ENCODE measurements at places on chromosomes 4 and X.
A peak's percentile ranks its signal among the peaks of the same experiment; 100 is the strongest.

DNA sequence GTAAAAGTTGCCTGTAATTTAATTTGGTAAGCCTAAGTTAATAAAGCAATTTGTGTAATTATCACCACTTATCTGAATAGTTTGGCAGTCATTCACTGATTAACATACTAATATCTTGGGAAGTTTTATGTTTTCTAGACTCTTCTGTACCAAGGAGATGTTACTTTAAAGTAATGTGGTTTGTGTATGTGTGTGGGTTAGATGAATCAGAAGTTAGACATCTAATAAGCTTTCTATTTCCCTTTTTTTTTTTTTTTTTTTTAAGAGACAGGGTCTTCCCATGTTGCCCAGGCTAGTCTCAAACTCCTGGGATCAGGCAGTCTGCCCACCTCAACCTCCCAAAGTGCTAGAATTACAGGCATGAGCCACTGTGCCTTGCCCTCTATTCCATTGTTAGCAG, 5.3 kb downstream of the SLAIN2 start:
- no peak for DNase-seq

- DNase-seq = no peak
Observed at GRCh38 chrX:130715299-130715698, 187.7 kb downstream of the ENOX2 start.

GRCh38 chrX:18885328-18886004, 98.4 kb downstream of the PHKA2 start:
- DNase-seq = no peak

DNA sequence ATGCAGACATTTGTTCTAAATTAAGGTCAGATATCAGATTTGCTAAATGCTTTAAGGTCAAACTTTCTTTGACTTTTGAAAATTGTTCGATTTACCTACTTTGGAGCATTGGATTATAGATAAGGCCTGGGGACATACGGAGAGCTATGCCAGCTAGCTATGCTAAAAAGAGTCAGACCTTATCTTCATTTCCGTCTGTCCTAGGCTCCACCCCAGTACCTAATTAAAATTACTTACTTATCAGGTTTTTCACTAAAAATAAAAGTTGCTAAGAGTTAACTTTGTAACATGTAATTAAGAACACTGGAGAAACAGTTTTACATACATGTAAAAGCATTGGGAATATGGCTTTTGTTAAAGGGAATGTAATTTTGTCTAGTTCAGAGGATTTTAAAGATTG, 7.1 kb upstream of the TMEM35A start:
- DNase-seq = no peak

- DNase-seq = no peak
Observed at GRCh38 chrX:72685018-72685417, 29.1 kb downstream of the PHKA1 start.

GRCh38 chr4:44928785-44929184, 202.4 kb upstream of the GNPDA2 start:
- no peak for DNase-seq

DNA sequence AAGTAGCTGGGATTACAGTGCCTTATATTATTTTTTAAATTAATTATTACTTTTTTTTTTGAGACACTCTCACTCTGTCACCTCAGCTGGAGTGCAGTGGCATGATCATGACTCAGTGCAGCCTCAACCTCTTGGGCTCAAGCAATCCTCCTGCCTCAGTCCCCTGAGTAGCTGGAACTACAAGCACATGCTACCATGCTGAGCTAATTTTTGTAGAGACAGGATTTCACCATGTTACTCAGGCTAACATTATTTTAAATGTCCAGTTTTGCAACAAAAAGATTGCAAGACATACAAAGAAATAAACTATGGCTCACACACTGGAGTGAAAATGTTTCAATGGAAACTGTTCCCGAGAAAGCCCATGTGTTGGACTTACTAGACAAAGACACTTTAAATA, 59.2 kb downstream of the MND1 start:
- no peak for DNase-seq

DNA sequence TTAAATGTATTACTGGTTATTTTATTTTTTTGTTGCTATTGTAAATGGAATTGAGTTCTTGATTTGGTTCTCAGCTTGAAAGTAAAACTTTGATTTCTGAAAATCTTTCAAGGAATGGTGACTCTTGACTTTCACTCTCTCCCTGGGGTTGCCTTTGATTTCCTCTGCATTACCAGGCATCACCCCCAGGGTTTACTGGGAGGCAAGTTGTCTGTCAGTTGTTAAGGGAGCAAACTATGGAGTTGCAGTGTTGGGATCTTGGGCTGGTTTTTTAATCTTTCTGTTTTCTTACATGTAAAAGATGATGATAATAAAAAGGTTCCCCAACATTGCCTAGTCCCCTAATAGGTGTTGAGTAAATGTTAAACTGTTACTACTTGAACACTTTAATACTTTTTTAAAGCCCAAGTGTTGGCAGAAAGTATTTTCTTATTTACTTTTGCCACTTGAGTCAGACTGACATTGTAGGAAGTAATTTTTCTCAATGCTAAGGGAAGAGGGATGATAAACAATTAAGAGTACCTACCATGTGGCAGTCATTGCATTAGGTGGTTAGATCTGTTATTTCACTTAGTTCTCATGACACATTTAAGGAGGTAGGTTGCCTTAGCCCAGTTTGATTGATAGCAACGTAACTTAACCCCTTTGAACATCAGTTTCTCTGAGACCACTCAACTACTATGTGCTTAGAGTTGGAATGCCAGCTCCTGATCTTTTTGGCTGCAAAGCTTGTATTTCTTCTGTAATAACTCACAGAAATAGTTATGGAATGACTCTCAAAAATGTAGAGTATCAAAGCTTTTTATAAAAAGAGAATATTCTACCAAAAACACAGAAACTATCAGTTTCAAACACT, 67.1 kb downstream of the DCLK2 start:
- DNase-seq = no peak

DNA sequence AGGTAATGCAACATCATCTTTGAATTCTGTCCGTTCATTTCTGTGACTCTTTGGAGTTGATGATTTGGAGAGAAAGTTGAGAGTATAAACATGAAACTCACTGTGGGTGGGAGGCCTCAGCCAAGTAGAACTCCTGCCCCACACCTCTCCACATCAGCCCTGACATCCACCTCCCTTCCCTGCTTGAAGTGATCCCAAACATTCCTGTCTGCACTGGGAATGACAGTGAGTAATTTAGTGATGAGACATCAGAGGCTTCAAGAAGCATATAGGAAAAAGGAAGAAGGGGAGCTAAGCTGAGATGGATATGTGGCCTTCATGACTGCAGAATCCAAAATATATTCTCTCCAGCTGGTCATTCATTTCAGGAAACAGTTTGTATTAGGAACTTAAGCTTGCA, 151.8 kb downstream of the SPATA18 start:
- DNase-seq = no peak

DNA sequence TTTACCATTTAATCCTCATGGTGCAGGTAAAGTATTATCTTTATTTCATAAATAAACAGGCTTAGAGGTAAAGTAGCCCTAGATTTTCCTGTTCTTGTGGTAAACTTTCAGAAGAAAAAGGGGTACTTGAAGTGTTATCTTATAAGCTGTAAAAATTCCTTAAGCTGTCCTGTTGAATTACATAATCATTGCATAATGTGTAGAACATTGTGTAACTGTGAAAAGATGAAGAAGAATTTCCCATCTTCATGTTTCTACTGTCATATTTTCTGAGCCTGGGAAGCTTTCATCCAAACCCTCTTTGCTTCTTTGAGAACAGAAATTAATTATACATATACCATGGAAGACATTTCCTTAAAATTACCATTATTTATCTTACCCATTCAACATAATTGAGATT, 90.5 kb downstream of the ELOVL6 start:
- peak; percentile 37 for DNase-seq

DNA sequence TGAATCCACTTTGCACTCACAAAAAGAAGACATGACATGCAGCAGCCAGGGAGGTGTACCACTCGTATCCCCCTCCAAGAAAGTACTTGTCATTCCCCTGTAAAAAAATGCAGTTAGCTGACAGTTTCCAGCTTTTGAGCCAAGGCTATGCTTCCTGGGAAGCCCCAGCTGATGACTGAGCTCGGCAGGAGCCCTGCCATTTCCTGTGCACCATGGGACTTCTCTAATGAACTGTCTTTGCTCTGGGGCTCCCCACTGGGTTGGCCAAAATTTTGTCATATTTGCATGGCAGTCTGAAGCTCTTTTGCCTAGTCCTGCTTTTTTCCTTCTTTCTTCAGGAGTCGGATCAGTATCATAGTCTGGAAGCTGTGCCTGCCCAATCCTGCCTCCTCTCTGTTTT, 104.5 kb upstream of the MAOA start:
- DNase-seq = no peak

DNA sequence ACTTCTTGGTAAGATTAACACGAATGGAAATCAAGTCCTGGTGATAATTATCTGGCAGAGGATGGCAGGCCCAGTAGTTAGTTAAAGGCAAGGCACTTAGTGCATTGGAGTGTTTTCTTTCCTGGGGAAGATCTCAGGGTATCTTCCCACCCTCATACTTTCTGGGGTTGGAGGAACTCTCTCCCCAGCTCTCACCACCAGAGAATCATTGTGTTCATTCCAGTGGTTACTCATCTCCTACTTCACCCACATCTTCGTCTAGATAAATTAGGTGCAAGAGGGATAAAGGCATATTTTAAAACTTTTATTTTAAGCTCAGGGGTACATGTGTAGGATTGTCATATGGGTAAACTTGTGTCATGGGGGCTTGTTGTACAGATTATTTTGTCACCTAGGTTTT, 67.5 kb upstream of the SH3RF1 start:
- no peak for DNase-seq

DNA sequence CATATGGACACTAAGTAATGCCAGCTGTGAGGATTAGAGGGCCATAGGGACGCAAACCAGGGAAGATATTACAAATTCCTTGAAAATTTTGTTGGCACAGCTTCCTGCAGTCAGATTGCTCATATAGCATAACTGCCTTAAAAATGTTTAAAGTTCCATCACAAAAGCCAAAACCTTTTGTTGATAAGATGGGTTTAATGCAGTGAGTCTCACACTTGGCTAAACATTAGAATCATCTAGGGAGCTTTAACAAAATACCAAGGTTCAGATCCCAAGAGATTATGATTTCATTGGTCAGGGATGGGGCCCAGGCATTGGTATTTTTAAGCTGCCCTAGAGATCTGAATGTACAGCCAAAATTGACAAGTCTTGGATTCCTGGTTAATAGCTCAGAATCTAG, 376.5 kb upstream of the MAD2L1 start:
- no peak for DNase-seq

DNA sequence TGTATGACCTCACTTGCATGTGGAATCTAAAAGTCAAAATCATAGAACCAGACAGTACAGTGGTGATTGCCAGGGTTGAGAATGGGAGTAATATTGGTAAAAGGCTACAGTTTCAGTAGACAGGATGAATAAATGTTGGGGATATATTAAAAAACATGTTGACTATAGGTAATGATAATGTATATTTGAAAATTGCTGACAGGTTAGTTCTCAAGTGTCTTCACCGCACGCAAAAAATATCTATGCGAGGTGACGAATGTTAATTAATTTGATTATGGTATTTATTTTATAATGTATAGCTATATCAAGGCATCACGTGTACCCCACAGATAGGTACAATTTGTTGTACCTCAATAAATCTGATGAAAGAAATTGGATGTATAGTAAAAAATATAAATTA, 909.6 kb upstream of the NDST4 start:
- DNase-seq = no peak

GRCh38 chrX:34810364-34810763, 132.2 kb upstream of the FAM47B start:
- DNase-seq = no peak

- no peak for DNase-seq
Observed at GRCh38 chr4:151712777-151713176, 48.0 kb downstream of the GATB start.

GRCh38 chr4:10577018-10577417, 107.5 kb downstream of the CLNK start:
- DNase-seq = no peak

- DNase-seq = peak; percentile 7
Observed at GRCh38 chrX:42491137-42491907, 286.6 kb downstream of the PPP1R2C start.

- no peak for DNase-seq
Observed at GRCh38 chr4:165767671-165768070, 105.4 kb upstream of the TLL1 start.

DNA sequence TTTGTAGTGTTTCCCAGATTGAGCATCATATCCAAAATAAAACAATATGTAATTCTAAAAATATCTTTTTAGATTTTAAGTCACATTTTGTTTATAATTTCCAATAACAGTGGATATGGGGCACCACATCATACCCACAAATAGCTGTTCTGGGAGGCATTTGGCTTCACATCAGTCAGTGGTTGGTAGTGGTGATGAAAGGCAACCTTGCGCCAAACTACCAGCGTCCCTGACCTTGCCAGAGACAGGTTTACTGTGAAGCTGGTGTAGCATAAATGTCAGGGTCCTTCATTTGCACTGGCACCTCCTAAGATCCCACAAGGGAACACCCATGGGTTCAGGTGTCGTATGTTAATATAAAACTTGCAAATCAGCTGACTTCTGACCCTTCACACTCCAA, 222.2 kb downstream of the DCTD start:
- no peak for DNase-seq

GRCh38 chr4:54254116-54254914, 25.2 kb downstream of the PDGFRA start:
- DNase-seq = no peak

- no peak for DNase-seq
Observed at GRCh38 chr4:38152721-38153386, 192.7 kb downstream of the PTTG2 start.

DNA sequence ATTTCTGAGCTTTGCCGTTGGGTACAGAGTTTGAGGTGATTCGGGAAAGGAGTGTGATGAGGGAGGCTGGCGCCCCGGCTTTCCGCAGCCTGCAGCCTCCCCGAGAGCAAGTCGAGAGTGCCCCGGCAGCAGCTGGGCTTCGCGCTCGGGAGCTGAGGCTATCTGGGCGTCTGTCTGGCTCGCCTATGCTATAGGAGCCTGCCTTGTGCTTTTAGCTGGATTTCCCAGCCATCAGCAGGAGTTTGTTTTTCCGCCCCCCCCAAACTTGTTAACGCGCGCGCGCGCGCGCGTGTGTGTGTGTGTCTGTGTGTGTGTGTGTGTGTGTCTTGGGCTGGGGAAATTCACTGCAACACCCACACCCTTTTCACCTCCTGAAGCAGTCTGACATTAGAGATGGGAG, 765 bp upstream of the DGKK start:
- DNase-seq = no peak

GRCh38 chrX:155923200-155923599, 42.1 kb downstream of the VAMP7 start:
- DNase-seq = no peak

DNA sequence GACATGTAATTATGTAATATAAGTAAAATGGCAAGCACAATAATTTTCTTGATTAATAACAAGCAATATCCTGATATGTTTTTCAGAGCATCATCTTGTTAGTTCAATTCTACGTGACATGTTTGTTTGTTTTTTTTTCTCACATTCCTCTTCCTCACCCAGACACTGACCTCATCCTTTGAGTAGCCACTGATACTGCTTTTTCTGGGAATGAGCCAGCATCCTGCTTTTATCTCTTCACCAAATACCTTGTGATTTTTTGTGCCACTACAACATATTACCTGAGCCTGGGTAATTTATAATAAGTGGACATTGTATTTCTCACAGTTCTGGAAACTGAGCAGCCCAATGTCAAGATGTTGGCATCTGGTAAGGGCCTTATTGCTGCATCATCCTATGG, 484.0 kb downstream of the NAF1 start:
- no peak for DNase-seq

Data from small intestine (tissue), 16 donors.